ENCODE measurements at places on chromosomes 13 and 19. TPM values are rescaled to one million over a fixed set of nuclear protein-coding genes. Genes with fewer than 3 reads are reported as not detected.

MTUS2 gene
- total RNA-seq, result not detected

GRCh38 chr13:113239357-113239756 is 29.9 kb downstream of the CUL4A start:
- H3K27ac ChIP-seq, result no peak overlapping the region
- H3K36me3 ChIP-seq, result peaks cover 22% of the 10 kb centered on the region
- DNase-seq, result no peak
- H3K27me3 ChIP-seq, result no peaks in the 10 kb centered on the region
- no peaks in the 10 kb centered on the region for H3K4me1 ChIP-seq

NCR1 gene
- total RNA-seq, result not detected

PLIN5 gene
- not detected for total RNA-seq

GRCh38 chr19:18279516-18280246 is 1.7 kb downstream of the JUND start:
- DNase-seq, result peak; percentile 96
- peak overlapping the region; percentile 85 for H3K4me3 ChIP-seq
- peak overlapping the region; percentile 97 for H3K27ac ChIP-seq
- no peaks in the 10 kb centered on the region for H3K27me3 ChIP-seq
- H3K36me3 ChIP-seq, result peaks cover 11% of the 10 kb centered on the region

DNA sequence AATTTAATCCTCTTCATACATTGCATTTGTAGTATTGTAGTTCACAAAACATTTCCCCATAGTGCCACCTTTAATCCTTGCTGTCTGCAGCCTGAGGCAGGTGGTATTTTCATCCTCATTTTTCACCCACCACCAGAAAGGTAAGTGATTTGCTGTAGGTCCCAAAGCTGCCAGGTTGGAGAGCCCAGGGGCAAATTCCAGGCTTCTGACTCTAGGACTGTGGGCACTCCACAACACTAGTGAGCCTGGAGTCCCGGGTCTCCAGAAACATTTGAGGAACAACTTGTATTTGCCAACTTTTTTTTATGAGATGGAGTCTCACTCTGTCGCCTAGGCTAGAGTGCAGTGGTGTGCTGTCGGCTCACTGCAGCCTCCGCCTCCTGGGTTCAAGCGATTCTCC is 6.2 kb downstream of the ILF3 start:
- H3K4me1 ChIP-seq, result peaks cover 7% of the 10 kb centered on the region
- no peak overlapping the region for H3K4me3 ChIP-seq
- H3K36me3 ChIP-seq, result peaks cover 2% of the 10 kb centered on the region
- no peak for DNase-seq
- H3K27ac ChIP-seq, result peak overlapping the region; percentile 16

GRCh38 chr19:35184884-35185283 is 30.3 kb downstream of the FXYD5 start:
- H3K4me1 ChIP-seq, result no peaks in the 10 kb centered on the region
- no peak for DNase-seq
- no peak overlapping the region for H3K27ac ChIP-seq
- H3K36me3 ChIP-seq, result no peaks in the 10 kb centered on the region
- no peaks in the 10 kb centered on the region for H3K27me3 ChIP-seq

MAST1 gene
- 1.3 TPM for total RNA-seq

GRCh38 chr13:43303033-43303729 is 279.8 kb downstream of the DNAJC15 start:
- DNase-seq, result peak; percentile 80
- no peaks in the 10 kb centered on the region for H3K36me3 ChIP-seq
- peaks cover 8% of the 10 kb centered on the region for H3K4me1 ChIP-seq
- no peak overlapping the region for H3K27ac ChIP-seq
- H3K4me3 ChIP-seq, result no peak overlapping the region

DNA sequence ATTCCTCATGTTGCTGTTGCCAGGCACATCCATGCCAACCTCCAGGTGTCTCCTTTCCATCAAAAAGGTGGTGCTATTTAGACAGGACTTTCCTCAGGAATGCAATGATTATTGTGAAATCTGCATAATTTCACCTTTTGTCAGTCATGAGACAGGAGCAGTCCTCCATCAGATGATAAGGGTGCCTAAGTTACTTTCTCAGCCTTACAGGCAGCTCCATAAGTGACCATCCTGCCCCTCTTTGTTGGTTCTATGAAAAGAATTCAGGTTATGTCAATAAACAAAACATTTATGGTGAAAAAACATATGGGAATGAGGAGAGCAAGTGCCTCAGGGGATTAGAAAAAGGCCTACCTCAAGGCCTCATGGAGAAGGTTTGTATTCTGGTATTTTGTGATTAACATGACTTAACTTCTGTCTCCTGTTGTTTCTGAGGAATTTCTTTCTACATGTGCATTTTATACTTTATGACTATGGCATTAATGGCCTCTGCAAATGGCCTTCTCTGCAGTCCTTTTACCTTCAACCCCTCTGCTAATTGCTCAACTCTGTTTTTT is 110.3 kb upstream of the DIAPH3 start:
- H3K4me1 ChIP-seq, result no peaks in the 10 kb centered on the region
- no peak overlapping the region for H3K4me3 ChIP-seq
- no peak for DNase-seq
- H3K27ac ChIP-seq, result no peak overlapping the region
- no peaks in the 10 kb centered on the region for H3K36me3 ChIP-seq

TICAM1 gene
- total RNA-seq, result 4.1 TPM

SERPINE3 gene
- not detected for total RNA-seq

DNA sequence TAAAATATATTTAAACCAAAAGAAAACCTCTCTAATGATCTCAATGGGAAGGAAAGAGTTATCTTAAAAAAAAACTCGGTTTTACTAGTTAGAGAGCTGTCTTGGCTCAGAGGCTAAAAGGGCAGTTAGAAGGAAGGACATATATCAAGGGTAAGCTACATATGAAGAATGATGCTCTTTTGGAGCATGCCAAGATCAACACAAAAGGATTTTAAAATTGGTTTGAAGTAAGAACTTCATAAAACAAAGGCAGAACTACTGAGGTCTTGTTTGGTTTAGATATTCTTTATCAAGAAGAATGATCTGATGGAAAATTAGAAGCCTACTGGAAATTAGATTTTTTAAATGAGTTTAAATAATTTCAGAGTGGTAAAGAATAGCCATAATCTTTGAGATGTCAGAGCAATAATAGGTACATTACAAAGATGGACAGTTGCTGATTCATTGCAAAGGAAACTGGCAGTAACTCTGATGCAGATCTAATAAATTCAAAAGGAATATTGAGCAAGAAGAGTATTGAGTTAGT is 39.4 kb upstream of the LMO7 start:
- H3K4me1 ChIP-seq, result no peaks in the 10 kb centered on the region
- H3K27me3 ChIP-seq, result no peaks in the 10 kb centered on the region
- H3K27ac ChIP-seq, result no peak overlapping the region
- no peaks in the 10 kb centered on the region for H3K36me3 ChIP-seq
- H3K4me3 ChIP-seq, result no peak overlapping the region

DNA sequence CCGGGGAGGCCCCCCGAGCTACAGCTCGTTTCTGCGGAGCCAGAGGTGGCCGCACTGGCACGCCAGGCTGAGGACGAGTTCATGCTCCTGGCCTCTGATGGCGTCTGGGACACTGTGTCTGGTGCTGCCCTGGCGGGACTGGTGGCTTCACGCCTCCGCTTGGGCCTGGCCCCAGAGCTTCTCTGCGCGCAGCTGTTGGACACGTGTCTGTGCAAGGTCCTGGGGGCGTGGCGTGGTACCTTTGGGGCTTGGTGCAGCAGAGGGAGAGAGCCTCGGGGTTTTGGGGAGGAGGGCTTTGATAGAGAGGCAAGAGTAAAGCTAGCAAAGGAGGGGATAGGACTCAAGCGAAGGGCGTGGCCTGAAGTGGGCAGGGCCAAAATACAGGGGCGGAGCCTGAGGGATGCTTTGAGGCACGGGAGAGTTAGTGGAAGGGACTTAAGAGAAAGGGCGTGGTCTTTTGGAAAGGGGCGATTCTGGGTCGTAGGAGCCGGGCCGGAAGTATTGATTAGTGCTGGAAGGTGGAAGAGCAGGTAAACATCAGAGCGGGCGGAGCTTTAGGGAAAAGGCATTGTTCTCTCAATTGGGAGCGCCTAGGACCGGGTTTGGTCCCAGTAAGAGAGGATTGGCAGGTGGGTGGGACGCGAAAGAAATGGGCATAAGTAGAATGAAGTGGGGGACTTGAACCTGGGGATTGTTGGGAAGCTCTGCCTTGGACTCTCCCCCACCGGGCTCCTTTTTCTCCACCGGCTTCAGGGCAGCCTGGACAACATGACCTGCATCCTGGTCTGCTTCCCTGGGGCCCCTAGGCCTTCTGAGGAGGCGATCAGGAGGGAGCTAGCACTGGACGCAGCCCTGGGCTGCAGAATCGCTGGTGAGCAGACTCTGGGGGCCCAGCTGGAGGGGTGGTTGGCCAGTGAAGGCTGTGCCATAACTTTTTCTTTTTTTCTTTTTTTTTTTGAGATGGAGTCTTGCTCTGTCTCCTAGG is 1.2 kb downstream of the PPM1N start:
- H3K4me1 ChIP-seq, result peaks cover 9% of the 10 kb centered on the region
- no peak overlapping the region for H3K27ac ChIP-seq
- H3K4me3 ChIP-seq, result peak overlapping the region; percentile 17
- DNase-seq, result no peak

DNA sequence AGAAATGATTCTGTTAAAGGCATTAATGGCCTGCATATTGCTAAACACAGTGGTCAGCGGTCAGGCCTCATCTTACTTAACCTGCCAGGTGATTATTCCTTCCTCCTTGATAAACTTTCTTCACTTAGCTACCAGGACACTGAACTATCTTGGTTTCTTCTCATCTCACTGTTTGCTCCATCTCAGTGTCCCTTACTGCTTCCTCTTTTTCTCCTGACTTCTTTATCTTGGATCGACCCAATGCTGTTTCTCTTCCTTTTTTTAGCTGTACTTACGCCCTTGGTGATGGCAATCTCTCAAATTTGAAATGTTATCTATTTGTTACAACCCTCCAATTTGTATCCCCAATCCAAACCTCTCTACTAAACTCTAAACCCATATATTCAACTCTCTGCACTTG is 7.8 kb upstream of the CLC start:
- no peaks in the 10 kb centered on the region for H3K4me1 ChIP-seq
- H3K36me3 ChIP-seq, result no peaks in the 10 kb centered on the region
- H3K27ac ChIP-seq, result no peak overlapping the region
- no peak for DNase-seq

DNA sequence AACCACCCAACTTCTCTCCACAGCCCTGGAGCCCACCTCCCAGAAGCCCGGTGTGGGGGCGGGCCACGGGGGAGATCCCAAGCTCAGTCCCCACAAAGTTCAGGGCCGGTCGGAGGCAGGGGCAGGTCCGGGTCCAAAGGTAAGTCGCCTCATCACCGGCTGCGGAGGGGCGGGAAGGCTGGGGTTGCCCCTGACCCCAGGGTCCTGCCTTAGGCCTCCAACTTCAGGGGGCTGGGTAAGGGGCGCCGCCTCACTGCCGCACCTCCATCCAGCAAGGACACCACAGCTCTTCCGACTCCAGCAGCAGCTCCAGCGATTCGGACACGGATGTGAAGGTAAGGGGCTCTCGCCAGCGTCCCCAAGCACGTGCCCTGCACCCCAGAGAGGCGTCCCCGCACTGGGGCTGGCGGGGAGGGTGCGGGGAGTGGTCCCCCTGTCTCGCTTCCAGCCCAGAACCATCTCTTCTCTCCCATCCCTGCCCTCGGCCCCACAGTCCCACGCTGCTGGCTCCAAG is 358 bp downstream of the C19orf33 start:
- H3K27me3 ChIP-seq, result no peaks in the 10 kb centered on the region
- no peak for DNase-seq
- H3K27ac ChIP-seq, result no peak overlapping the region

GRCh38 chr13:94710881-94711560 is 1.3 kb downstream of the SOX21 start:
- H3K4me3 ChIP-seq, result no peak overlapping the region
- no peaks in the 10 kb centered on the region for H3K36me3 ChIP-seq
- no peak for DNase-seq
- H3K27me3 ChIP-seq, result peaks cover 64% of the 10 kb centered on the region

CEACAM1 gene
- total RNA-seq, result not detected

DNA sequence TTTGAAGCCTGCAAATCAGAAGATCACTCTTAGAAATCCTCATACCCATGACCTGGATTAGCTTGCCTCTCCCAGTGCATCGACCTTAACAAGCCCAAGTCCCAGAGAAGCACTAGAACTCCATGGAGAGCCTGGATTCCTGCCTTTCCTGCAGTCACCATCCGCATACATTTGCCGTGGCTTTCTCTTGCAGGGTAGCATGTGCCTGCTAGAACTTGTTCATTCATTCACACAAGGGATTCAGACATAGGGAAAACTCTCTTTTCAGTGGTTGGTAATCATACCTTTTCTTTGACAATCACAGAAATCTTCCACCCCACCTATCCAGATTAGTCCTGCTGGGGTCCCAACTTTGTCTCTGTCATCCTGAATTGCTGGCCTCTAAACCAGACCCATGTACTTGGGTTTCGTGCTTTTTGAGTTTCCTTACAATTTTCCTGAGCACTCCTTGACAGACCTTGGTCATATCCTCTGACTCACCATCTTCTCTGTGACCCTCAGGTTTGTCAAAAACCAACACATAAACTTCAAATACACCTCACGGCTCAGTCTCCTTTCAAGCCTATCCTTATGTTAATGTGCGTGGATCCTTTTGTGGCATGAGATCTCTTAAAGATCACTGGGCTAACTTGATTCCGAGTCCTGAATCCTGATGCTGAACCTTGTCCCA is 355.0 kb downstream of the MYO16 start:
- no peaks in the 10 kb centered on the region for H3K4me1 ChIP-seq
- no peak overlapping the region for H3K4me3 ChIP-seq
- no peaks in the 10 kb centered on the region for H3K36me3 ChIP-seq

- H3K27ac ChIP-seq, result no peak overlapping the region
- H3K36me3 ChIP-seq, result no peaks in the 10 kb centered on the region
- peaks cover 4% of the 10 kb centered on the region for H3K4me1 ChIP-seq
- H3K4me3 ChIP-seq, result no peak overlapping the region
- H3K27me3 ChIP-seq, result no peaks in the 10 kb centered on the region
- DNase-seq, result peak; percentile 6
Measured at GRCh38 chr13:101343128-101343787, 73.0 kb downstream of the NALCN start.

NRTN gene
- total RNA-seq, result 0.51 TPM

DNA sequence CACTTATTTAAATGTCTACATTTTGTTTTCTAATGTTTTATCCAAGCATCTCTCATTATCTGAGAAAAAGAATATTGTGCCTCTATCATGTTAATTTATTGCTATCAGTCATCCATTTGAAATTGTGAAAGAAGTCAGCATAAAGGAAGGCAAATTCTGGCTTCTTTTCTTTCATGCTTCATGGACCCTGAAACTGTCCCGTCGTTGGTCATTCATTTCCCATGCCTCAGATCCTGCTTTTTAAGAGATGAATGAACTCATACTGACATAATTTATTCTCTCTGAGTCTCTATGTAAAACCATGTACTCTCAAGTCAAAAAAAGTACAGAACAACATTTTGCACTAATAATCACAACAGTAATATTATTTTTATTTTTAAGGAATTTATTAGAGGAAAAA is 2512.0 kb downstream of the PCDH9 start:
- H3K27me3 ChIP-seq, result no peaks in the 10 kb centered on the region
- no peak for DNase-seq
- H3K4me1 ChIP-seq, result no peaks in the 10 kb centered on the region

SLC17A7 gene
- not detected for total RNA-seq

DNA sequence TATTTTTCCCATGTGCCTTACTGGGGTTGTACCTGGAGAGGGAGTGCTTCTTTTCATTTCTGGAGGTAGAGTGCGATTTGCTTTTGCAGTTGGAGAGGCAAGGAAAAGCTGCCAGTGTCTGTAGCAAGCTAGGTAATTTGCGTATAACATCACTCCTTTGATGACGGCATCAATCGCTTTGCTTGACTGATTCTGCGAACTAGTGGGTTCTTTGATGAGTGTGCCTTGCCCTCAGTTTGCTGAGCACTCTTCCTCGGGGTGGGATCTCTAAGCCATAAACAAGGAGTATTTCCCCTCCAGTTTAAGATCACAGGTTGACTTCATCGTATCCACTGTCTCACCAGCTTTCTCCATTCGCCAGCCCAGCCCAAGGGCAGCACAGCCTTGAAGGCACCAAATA is 344.5 kb downstream of the KCNRG start:
- H3K27ac ChIP-seq, result no peak overlapping the region
- H3K36me3 ChIP-seq, result no peaks in the 10 kb centered on the region
- DNase-seq, result no peak
